Activated CD4-positive, alpha-beta T cell treated with anti-CD3 and anti-CD28 coated beads, Interleukin-10, Interleukin-2, amounts not matched to agents 100 ng/mL and 50 ng/mL, durations not matched to agents 16 hours and 8 hours (primary cell): ENCODE measurements at places on chromosomes 16 and 17.

- DNase-seq = no peak
These were observed 16.0 kb downstream of the ARHGAP17 start for GRCh38 chr16:24999088-24999670.

DNA sequence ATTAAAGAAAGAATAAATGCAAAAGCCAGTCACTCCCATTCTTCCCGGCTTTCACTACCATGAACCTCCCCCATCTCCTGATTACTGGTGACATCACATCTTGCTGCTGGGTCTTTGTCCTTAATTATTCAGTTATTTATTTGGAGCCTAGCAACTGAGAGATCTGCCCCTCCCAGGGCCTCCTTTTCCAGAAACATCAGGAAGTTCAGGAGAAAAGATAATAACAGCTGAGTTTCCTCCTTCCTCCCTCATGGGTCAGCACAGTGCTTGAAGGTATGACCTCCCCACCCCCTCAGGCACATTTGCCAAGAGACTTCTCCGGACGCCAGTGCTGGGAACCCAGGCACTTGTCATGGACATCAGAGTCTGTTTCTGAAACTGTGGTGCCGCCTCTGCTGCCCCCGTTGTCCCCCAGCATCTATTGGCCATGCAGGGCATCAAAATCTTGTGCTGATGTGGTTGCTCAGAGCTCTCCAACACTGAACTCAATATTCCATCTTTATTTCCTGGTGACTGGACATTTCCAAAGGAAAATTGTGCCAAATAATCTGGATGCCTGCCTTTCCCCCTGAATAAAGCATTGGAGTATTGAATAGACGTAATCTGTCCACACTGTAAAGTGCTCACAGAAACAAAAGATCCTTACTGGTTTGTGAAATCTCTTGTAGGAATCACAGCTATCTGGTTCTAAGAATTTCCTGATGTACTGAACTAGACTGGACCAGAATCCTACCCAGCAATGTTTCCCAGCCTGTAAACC lies 71.8 kb downstream of the ZNF18 start:
- no peak for DNase-seq

- no peak for DNase-seq
These were observed 74.6 kb upstream of the TMEM97 start for GRCh38 chr17:28244446-28244845.

DNA sequence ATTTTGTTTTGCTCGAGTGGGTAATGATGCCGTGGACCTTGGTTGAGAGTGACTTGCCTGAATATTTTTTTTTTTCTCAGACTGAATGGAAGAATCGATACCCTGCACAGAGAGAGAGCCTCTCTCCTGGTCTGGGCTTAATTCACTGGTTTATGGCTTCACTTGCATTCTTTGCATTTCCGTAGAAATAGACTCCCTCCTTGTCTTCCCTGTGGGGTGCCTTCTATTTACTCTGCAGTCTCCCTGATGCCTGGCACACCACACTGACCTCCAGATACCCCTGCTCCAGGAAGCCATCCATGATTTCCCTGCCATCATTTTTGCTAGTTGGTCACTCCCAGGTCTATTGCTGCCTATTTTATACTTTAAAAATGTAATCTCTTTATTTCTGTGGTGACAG lies 238.0 kb downstream of the SNX29 start:
- DNase-seq = no peak

- DNase-seq = no peak
These were observed 31.0 kb downstream of the CTCF start for GRCh38 chr16:67593288-67593687.

DNA sequence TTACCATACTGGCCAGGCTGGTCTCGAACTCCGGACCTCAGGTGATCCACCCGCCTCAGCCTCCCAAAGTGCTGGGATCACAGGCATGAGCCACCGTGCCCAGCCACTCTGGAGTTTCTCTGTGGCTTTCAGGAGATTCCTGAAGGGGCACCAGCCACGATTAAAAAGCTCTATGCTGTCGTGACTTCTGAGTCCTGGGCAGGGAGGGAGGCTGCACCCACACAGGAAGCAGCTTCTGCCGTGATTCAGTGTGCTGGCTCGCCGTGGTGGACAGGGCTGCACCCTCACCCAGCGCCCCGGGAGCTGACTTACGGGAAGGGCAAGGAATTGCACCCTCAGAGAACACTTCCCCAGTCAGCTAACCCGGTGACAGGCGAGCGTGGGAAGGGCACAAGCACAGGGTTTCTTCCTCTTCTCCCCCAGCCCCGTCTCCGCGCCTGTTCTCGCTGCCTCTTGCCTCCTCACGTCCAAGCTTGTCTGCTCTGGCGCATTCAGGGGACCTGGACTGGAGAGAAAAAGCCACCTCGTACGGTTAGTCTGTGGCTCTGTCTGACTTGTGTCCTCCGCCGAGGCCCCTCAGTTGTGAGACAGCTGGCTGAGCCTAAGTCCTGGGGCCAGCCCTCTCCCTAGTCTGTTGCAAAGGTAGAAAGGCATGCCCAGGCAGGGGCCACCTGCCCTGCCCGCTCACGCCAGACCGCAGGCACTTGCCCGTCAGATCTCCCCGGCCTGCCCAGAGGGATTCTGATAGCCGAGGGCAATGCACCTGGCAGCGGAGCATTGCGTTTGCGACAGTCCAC lies 145.0 kb downstream of the SEC14L1 start:
- DNase-seq = no peak

GRCh38 chr17:57114085-57114673 lies 29.1 kb downstream of the AKAP1 start:
- DNase-seq = peak; percentile 66

DNA sequence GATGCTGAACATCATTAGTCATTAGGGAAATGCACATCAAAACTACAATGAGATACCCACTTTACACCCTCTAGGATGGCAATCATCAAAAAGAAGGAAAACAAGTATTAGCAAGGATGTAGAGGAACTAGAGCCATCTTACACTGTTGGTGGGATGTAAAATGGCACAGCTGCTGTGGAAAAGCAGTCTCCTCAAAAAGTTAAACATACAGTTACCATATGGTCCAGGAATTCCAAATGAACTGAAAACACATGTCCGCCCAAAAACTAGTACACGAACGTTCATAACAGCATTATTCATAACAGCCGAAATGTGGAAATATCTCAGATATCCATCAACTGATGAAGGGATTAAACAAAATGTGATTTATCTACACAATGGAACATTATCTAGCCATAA lies 7.0 kb downstream of the FBF1 start:
- DNase-seq = no peak

GRCh38 chr16:35196313-35196712 lies 1736.9 kb downstream of the TP53TG3F start:
- DNase-seq = no peak

GRCh38 chr17:35991075-35991474 lies 4.5 kb upstream of the CCL14 start:
- DNase-seq = no peak
